HTR-8/SVneo (cell line): ENCODE measurements at places on chromosomes 5 and 9.

- no peak for DNase-seq
Measured at GRCh38 chr5:138489683-138490061, 24.4 kb downstream of the EGR1 start.

DNA sequence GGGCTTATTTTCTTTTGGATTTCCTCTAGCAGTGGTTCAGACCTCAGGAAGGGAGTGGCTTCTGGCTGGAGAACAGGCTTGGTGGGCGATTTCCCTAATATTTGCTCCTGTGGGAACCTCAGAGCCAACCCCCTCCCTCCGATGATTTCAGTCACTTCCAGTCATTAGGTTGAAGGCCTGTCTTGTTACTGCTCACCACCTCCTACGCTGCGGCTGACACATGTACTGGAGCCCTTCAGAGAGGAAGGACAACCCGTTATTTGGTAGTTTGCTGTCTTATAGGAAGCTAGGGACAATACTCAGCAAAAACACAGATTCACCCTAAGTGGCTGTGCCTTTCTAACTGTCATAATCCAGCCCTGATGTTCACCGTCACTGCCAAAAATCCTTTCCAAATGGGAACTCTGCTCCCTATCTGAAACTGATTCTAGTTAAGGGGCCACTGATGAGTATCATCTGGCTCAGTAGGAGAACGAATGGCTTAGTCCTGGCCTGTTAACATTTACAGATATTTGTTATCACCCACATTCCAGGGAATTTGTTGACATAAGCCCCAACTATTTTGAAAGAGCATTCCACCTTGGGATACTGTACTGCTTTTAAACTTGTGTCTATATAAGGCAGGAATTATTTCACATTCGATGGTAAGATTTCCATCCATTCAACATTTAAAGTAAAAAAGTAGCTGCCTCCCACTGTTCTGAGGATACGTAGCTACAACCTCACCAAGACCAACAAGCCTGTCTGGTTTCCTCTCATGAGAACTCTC lies 29.3 kb upstream of the ANKH start:
- no peak for DNase-seq

DNA sequence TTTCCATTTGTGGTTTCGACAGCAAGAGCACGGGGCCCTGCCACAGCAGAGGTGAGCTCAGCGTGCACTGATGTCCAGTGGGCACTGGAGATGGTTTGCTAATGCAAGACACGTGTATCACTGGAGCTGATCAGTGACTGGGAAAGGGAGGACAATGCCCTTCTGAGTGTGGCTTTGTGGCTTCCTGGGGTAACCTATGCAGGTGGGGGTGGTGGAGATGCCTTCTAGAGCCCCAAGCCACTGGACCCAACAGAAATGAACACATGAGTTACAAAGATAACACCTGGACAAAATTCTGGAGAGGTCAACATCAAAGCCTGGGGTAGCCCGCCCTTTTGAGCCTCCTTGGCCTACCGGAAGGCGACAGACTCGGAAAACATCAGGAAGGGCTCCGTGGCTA lies 261.3 kb downstream of the CRB2 start:
- no peak for DNase-seq

DNA sequence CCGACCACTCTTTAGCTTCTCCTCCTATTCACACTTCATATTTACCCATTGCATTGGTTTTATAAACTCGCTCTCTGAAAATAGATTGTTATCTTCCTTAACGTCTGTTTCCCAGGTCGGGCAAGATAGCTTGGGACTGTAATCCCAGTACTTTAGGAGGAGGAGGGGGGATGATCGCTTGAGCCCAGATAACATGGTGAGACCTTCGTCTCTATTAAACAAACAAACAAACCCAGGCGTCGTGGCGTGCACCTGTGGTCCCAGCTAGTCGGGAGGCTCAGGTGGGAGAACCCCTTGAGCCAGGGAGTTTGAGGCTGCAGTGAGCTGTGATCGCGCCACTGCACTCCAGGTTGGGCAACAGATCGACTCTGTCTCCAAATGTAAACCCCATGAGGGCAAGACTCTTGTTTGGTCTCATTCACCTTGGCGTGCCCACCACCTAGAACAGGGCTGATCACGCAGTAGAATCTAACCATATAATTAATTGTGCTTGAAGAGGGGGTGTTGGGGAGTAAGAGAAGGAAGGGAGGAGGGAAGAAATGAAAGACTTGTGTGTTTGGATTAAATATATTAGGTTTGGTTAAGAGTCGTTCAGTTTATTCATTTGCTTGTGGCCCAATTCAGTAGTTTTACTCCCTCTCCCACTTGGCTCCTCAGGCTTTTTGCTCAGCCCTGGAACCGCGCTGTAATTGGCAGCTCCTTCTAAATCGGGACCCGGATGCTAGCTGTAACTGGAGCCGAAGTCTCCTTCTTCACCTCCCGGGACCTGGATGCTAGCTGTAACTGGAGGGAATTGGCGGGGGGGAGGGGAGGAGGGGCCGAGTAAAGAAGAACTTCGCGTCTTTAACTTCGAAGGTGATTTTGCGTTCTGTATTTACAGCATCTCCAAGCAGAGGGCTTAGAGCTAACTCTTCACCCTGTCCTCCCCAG lies 24.9 kb downstream of the CDKN2A start:
- DNase-seq: no peak

DNA sequence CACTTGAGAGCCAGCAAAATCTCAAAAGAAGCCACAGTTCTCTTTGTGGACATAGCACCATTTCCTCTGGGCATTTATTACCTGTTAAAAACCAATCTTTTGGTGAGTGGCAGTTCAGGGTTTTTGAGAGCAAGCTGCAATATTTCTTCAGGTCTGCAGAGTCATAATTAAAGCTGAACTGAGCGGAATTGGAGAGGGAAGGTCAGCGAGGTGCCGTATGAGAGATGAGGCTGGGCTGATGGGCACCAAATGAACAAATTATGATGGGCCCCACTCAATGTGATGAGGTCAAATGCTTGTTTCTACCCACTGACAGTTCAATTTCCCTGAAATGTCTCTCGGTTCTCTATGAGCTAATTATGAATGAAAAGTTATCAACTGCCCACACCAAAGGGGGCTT lies 231.9 kb downstream of the AP3B1 start:
- DNase-seq: no peak

- no peak for DNase-seq
Measured at GRCh38 chr5:148558892-148559291, 95.4 kb downstream of the HTR4 start.

DNA sequence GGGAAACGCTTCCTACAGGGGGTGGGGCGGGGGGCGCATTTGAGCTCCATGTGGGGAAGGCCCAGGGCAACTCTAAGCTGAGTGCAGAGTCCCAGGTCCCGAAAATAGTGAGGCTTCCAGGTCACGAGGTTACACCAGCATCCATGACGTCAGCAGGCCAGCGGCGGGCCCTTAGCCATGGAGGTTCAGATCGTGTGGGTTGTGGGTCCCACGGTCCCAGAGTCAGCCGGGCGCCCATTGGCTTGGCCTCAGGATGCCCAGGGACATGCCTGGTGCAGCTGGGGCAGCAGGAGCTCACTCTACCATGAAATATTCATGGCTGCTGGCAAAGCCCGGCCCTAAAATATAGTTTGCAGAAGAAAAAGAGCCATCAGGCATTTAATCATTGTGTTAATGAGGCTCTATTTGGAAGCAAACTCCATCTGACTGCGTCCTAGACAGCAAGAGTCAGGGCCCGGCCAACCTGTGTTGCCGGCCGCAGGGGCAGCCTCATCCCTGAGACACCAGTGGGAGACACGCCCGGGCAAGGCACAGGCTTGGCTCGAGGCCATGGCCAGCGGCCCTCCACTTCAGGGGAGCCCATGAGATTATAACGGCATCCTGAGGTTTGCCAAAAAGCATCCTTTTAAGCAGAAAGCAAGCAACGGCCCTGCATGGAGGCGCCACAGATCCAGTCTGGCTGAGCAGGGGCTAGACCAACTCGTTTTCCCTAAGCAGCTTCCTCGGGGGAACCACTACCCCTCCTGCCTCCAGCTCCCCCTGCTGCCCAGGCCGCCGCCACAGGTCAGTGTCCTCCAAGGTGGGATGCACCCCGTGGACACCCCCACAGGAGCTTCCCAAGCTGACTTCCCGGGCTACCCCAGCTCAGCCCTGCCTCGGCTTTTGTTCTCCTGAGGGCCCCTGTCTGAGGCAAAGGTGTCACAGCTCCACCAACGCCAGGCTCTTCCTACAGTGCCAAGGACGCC lies 108.9 kb upstream of the PPP1R26 start:
- no peak for DNase-seq

DNA sequence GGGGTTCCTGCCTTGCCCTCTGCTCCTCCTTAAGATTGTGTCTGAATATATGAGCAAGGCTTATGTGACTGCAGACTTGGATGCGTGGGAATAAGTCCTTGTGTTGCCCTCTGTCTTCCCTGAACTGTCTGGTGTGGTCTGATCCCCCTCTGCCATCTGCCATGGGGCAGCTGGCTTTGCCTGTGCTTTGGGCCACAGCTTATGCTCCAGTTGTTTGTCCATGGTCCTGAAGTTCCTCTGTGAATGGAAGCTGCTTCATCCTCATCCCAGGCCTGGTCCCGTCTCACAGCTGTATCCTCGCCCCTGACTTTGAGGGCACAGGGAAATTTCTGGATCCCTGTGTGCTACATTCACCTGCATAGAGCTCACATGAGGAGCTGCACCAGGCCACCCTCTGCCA lies 14.7 kb downstream of the IL31RA start:
- no peak for DNase-seq

DNA sequence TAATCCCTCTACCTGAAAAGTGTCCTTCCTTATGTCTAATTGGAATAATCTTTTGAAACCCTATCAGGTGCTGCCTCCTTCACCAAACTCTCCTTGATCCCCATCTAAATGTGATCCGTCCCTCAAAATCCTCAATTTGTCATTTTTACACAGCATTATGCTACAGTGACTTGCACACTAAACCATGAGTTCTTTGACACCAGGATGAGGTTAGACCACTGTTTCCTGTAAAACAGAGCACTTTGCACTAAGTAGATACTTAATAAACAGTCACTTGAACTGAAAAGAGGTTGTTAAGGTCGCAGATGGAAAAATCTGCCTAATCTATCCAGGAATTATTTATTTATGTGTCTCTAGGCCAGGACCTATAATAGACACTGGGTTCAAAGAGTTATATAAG lies 44.2 kb upstream of the TLX3 start:
- no peak for DNase-seq

DNA sequence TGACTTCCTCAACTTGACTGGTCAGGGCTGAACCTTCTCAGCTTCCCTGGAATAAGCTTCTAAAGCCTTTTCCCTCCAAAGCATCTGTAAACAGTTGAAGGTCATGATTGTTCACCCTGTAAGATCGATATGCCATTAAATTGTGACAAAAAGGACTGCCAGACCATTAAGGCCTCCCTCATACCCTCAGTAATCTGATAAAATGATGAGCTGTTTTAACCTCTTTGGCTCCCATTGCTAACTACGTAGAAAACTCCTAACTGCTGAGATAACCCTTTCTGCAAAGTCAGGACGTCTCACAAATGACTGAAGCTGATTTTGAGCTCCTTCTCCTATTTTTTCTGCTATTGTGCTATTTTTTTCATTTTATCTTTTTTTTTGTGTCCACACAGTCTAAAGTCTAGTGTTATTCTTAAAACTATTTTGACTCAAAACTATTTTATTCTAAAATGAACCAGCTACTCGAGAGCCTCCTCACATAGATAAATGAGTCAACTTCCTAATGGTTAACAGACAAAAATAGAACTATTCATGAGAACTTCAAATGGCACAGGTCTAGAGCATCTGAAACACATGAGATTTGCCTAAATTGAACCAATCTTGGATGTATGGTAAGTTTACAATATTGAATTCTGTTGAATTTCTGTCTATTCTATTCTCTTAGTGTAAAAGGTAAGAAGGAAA lies 395.6 kb upstream of the TLE4 start:
- no peak for DNase-seq

GRCh38 chr9:134913713-134914500 lies 3.8 kb downstream of the FCN1 start:
- DNase-seq: no peak

DNA sequence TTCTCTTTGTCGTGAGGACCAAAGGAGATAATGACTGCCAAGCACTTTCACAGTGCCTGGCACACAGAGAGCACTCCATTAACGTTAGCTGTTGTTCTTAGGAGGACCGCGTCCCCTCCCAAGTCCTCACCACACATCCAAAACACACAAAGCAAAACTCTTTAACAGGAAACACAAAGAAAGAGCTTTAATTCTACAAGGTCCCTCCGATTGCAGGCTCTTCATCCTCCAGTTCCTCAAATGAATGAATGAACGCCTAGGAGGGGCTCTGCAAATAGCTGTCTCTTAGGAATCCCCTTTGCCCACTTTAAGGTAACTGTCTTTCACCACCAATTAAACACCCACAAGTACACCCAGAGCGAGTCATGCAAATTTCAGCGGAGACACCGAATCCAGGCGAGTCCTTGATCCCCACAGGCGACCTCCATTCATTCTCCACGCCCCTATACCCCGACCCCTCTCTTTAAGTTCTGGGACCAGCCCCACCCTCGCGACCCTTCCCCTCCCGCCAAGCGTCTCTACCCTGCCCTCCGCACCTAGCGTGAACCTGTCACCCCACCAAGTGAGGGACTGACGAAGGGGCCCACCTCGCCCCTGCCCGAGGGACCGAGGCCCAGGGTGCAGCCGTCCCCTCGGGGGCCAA lies 644 bp downstream of the TSC1 start:
- DNase-seq: no peak

DNA sequence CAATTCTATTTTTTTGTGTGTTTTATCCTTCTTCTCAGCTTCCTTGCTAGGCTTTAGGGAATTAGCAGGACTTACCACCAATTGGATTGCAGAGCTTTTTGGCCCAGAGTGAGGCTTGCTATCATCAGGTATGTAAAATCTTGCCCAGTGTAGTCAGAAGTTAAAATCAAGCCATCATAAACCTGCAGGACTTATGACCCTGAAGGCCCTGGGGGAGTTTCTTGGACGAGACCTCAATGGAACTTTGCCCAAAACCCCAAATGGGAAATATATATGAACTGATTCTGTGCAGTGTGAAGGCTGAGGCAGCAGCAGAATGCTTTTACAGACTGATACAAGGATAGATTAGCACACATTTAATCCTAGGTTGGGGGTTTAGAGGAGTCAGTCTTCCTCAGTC lies 287.0 kb downstream of the SH3GL2 start:
- no peak for DNase-seq

DNA sequence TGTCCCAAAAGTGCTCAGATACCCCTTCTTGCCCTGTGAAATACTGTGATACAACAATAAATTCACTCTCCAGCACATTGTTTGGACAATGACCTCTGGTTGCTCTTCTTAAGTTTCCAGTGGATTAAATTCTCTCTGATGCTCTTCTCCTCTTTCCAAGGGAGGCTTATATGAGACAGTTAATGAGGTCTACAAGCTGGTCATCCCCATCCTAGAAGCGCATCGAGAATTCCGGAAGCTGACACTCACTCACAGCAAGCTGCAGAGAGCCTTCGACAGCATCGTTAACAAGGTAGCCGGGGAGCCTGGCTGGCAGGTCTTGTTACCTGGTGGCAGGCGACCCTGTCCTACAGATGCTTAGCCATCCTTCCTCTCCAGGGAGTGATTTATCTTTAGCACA lies 226.5 kb downstream of the DOCK8 start:
- DNase-seq: no peak
